ENCODE measurements at places on chromosomes 2 and 18. TPM values are rescaled to one million over a fixed set of nuclear protein-coding genes. Genes with fewer than 3 reads are reported as not detected.
A peak's percentile ranks its signal among the peaks of the same experiment; 100 is the strongest.

- DNase-seq: peak; percentile 71
Observed at GRCh38 chr2:196088203-196088602, 19.6 kb upstream of the DNAH7 start.

- no peak for DNase-seq
Observed at GRCh38 chr2:8477552-8478470, 204.0 kb upstream of the ID2 start.

DNA sequence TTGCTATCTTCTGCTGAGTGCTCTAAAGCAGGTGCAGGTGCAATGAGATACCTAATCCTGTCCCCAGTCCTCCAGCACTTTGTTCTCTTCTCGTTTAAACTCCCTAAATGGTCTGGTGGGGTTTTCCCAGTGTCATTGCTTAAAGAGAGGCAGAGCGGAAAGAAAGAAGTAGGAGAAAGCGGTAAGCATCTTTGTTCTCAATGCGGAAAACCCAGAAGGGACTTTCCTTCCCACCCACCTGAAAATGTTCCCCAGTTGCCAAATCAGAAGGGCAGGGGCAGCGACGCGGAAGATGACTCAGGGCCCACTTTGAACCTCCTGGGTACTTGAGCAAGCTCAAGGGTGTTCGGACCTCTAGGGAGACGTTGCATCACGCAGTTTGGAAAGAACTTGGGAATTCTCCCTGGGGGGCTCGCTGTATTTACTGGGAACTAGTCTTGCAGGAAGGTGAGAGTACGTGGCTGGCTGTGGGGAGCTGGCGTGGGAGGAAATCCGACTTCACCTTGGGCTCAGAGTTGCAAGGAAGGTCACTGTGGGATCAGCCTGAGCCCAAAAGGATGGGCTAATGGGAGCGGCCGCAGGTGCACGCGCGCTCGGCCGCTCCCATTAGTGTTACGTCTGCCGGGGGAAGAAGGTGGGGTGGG lies 589 bp upstream of the SGPP2 start:
- no peak for DNase-seq

DNA sequence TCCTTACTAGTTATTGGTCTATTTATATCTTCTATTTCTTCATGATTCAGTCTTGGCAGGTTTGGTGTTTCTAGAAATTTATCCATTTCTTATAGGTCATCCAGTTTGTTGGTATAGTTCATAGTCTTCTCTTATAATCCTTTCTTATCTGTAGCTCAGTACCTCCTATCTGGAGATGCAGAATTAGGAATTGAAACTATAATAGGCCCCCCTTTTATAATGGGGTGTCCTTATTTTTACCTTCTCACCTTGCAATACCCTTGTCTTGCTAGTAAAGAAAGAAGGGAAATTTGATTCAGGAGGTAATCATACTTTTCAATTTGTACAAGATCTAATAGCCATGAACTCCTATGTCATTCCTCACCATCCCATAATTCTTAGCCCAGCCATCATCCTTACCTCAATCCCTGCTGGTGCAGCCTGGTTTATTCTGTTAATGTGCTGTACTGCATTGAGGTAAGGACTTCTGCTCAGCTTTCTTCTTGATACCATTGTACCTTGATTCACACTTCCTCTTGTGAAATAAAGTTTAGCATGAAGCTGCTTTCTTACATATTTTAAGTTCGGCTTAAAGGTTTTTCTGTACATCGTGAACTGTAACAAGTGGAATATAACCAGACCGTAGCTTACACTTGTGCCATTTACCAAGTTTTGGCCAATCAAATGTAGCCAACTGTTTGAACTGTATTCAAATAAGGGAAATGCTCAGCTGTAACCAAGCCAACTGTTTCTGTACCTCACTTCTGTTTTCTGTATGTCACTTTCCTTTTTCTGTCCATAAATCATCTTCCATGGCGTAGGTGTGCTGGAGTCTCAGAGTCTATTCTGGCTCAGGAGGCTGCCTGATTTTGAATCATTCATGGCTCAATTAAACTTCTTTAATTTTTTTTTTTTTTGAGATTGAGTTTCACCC lies 40.1 kb upstream of the PTH2R start:
- no peak for DNase-seq

DNA sequence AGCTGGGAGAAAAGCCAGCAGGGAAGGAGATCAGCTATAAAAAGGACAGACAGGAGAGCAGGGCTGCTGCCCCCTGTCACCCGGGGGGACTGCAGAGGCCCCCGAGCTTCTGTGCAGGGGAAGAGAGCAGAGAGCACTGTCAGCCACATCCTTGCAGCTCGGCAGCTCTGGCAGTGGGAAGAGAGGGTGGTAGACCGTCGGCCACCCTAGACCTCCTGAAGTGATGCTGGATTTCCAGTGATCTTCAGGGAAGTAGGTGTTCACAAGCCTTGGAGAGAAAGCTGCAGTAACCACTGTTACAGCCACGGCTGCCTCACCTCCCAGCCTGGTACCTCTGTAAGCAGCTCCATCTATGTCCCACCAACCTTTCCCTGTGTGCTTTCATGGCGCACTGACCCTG lies 134.9 kb downstream of the TFCP2L1 start:
- no peak for DNase-seq

- DNase-seq: no peak
Observed at GRCh38 chr18:13613591-13614501, 112.5 kb downstream of the FAM210A start.

Gene RTP5
- not detected for total RNA-seq

Gene COLEC11
- total RNA-seq: not detected

Data from LHCN-M2 (cell line).